ENCODE measurements at places on chromosomes 12 and 14.

- DNase-seq = no peak
Observed at GRCh38 chr14:59155886-59156285, 32.6 kb upstream of the DAAM1 start.

DNA sequence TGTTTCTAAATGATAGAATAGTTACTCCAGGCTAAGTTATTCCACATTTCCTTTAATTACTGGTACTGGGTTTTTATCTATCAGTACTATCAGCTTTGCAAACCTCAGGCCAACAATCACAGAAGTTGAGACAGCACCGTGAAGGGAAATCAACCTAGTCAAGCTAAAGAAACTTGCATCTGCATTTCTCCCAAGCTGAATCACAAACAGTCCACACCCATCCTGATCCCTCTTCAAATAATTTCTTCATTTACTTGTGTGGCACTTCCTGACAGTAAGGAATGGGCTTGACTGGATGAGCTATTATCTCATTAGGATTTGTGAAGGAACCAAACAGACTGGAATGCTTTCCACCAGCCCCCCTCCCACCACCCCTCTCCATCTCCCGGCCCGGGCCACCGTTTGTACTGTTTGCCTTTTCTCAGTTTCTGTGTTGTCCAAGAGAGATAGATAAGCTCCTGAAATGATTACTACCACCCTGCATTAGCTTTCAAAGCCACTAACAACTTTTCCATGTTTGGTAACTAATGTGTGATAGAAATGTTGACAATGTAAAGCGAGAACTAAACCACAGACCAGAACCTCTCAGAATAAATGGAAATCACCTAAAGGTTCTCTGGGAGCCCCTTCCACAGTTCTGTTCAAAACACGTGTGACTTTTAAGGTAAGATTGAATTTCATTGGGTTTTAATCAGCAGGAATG, 236.3 kb downstream of the SLC25A21 start:
- DNase-seq = peak; percentile 11

DNA sequence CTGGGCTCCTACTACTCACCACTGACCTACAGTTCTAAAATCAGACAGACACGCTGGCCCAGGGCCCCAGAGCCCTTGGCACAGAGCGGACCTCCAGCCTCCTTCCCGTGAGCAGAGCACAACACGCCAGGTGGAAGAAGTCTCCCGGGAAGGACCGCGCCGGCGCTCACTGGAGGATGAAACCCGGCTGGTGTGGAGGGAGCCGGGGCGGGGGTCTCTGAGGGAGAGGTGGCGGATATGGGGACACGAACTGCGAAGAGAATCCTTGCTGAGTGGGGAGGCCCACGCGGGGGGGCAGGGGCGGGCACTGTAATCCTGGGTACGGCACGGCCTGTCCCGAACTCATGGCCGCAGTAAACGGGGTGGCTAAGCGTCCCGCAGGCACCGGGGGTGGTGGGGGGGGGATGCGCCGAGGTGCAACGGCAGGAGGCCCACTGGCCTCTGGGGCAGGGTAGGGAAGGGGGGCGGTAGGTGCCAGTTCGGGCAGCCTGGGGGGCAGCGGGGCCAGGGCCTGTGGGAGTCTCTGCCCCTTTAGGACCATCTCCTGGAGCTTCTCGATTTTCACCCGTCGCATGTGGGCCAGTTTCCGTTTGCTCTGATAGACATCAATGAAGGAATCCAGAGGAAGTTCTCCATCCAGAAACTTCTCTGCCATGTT, 28.8 kb downstream of the VPS37B start:
- DNase-seq = no peak

- no peak for DNase-seq
Observed at GRCh38 chr12:29110506-29111442, 38.3 kb upstream of the FAR2 start.

DNA sequence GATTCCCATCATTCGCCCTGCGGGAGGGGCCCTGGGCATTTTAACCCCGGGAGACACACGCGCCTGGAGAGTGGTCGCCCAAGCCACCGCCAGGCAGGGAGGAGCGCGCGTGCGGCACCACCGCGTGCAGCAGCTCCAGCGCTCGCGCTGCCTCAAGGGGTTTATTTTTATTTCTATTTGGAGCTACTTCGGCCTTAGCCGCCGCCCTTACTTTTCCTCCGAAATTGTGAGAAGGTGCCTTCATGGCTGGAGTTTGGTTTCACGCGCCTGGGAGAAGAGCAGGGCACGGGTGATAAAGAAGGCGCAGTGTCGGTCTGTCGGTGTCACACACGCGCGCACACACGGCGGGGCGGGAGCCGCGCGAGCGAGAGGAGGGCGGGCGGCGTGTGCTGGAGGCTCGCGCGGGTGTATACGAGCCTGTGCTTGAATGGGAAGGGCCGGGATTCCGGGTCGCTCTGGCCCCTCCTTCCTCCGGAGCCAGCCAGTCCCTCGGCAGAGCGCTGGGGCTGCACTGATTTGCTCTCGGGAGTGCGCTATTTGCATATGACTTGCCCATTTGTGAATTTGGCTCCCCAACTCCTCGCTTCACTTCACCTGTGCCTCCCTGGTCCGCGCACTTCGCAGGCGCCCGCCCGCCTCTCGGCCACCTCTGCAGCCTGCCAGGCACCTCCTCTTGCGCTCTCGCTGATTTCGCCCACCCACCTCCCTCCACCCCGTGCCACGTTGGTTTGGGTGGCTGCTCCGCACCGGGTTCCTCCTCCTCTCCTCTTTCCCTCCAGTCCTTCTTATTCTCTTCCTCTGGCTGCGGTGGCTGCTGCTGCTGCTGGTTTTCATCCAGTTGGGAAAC, 932.3 kb downstream of the DIO2 start:
- peak; percentile 74 for DNase-seq

- DNase-seq = peak; percentile 49
Observed at GRCh38 chr12:130162267-130162666, at the start of gene FZD10. Gene FZD10, plus strand, starts transcription at chr12:130162464. Its CDS starts 479 bp downstream, at chr12:130162943.

DNA sequence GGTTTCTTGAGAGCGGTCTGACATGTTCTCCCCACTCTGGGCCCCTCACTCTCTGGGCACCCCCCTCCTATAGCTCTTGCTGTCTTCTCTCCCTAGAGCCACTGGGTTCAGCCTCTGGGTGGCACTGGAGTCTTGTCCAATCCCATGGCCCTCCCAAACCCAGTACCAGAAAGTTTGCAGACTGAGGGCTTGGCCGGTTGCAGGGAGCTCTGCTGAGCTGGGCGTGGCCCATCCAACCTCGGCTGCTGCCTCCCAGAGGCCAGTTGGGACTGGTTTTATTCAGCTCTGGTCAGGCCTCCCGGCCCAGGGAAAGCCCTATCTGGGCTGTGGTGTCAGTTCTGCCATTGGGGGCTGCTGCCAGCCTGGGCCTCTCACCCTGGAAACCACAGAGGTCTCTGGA, 37.9 kb downstream of the ISCA2 start:
- peak; percentile 38 for DNase-seq

GRCh38 chr14:26846388-26846787, 248.6 kb upstream of the NOVA1 start:
- no peak for DNase-seq

GRCh38 chr12:70508178-70508577, 129.1 kb downstream of the PTPRB start:
- no peak for DNase-seq

- DNase-seq = peak; percentile 54
Observed at GRCh38 chr14:80428171-80428570, 216.9 kb upstream of the DIO2 start.

- DNase-seq = peak; percentile 31
Observed at GRCh38 chr12:26090836-26091510, 33.9 kb downstream of the BHLHE41 start.
